ENCODE measurements at places on chromosomes 4 and X.

- H3K27ac ChIP-seq: no peak overlapping the region
- H3K27me3 ChIP-seq: no peaks in the 10 kb centered on the region
- DNase-seq: no peak
- no peaks in the 10 kb centered on the region for H3K36me3 ChIP-seq
- H3K4me1 ChIP-seq: peaks cover 24% of the 10 kb centered on the region
These were observed 34.7 kb downstream of the ERVMER34-1 start for GRCh38 chr4:52716364-52717151.

DNA sequence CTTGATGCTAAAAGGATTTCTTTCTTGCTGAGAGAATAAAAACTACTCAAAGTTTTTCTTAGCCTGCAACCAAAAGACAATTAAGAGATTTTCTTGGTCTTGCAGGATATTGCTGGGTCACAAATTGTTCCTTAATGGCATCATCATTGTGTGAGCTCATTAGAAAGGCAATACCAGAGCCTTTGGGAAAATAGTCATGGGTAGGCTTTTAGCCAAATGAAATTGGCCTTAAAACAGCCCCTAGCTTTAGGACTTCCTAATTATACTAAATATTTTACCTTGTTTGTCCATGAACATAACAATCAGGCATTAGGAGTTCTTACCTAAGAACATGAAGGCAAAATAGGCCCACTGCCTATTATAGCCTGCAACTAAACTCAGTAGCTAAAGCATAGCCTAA is 10.4 kb upstream of the FAM13A start:
- no peaks in the 10 kb centered on the region for H3K36me3 ChIP-seq
- H3K4me1 ChIP-seq: no peaks in the 10 kb centered on the region
- H3K27ac ChIP-seq: no peak overlapping the region

DNA sequence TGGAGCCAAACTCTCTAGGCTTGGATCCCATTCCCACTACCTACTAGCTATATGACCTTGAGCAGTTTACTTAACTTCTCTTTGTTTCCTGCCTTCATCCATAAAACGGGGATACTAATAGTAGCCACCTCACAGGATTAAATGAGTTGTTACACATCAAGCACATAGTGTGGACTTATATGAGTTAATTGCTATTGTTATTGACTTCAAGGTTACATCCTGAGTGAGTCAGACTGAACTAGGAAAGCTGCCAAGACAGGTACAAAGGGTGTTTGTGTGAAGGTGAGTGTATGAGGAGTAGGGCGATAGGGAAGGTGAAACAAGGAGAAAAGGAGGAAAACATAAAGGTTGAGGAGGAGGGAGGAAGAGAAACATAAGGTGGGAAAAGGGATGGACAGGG is 32.2 kb downstream of the TFDP3 start:
- H3K27me3 ChIP-seq: no peaks in the 10 kb centered on the region
- no peaks in the 10 kb centered on the region for H3K36me3 ChIP-seq
- no peaks in the 10 kb centered on the region for H3K4me1 ChIP-seq
- no peak for DNase-seq
- H3K27ac ChIP-seq: no peak overlapping the region
- H3K4me3 ChIP-seq: no peak overlapping the region

DNA sequence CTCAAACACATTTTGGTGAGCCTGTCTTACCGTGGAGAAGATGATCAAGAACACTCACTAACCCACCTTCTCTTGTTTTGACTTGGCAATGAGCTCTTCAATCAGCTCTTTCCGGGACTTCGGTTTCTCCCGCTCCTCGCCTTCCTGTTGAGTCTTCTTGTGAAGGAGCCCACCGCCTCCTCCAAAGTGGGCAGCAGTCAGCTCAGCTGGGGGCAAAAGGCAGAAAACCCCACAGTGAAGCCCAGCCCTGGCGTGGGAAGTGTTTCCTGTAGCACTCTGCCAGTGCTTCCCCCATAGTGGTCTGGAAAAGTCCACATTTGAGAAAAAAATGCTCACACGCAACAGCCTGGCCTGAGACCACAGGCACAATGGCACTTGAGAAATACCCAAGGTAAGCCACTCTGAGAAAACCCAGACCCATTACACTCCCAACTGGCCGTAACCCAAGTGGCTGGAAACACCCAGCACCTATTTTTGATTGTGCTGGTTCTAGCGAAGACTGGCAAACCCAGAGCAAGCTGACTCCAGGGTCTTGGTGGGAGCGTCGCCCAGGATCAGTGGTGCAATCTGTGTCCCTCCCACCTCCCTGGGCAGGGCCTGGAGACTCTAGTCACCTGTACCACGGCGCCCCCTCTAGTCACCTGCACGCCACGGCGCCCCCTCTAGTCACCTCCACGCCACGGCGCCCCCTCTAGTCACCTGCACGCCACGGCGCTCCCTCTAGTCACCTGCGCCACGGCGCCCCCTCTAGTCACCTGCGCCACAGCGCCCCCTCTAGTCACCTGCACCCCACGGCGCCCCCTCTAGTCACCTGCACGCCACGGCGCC is 8.6 kb downstream of the NOP14 start:
- H3K4me3 ChIP-seq: no peak overlapping the region
- H3K27me3 ChIP-seq: no peaks in the 10 kb centered on the region
- peaks cover 86% of the 10 kb centered on the region for H3K36me3 ChIP-seq
- H3K27ac ChIP-seq: no peak overlapping the region
- DNase-seq: no peak

DNA sequence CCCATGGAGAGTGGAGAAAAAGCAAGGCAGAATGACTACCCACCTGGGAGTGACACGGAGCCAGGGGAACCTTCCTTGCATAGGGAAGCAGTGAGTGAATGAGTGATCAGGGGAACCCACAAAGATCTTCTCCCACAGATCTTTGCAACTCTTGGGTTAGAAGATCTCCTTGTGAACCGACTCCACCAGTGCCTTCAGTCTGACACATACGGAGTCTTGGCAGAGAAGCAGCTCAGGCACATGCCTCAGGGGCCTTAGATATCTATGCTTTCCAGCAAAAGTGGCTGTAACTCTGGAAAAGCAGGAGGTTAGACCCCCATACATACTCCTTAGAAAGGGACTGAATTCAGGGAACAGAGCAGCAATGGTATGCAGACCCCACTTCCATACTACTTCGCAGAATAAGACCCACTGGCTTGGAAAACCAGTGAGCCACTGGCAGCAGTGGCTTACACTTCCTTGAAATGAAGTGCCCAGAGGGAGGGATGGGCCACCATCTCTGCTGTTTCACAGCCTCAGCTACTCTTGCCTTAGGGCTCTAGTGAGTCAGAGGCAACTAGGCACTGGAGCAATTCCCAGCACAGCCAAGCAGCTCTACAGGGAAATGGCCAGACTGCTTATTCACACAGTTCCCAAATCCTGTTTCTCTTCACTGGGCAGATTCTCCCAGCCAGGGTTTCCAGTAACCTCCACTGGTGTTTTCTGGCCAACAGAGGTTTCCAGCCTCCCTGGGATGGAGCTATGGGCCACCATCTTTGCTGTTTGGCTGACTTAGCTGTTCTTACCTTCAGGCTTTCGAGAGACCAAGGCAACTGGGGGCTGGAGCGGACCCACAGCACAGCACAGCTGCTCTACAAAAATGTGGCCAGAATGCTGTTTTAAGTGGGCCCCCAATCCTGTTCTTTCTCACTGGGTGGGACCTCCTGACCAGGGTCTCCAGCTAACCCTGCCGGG is 82.8 kb upstream of the TCEAL2 start:
- H3K4me1 ChIP-seq: no peaks in the 10 kb centered on the region
- H3K27ac ChIP-seq: no peak overlapping the region
- no peak overlapping the region for H3K4me3 ChIP-seq
- H3K36me3 ChIP-seq: no peaks in the 10 kb centered on the region
- no peaks in the 10 kb centered on the region for H3K27me3 ChIP-seq

- no peak for DNase-seq
- no peaks in the 10 kb centered on the region for H3K27me3 ChIP-seq
- H3K36me3 ChIP-seq: no peaks in the 10 kb centered on the region
- H3K27ac ChIP-seq: no peak overlapping the region
- no peaks in the 10 kb centered on the region for H3K4me1 ChIP-seq
- no peak overlapping the region for H3K4me3 ChIP-seq
These were observed 597.1 kb downstream of the MID1IP1 start for GRCh38 chrX:39398215-39398962.

GRCh38 chr4:77473509-77473908 is 132.1 kb upstream of the CXCL13 start:
- H3K27me3 ChIP-seq: no peaks in the 10 kb centered on the region
- H3K27ac ChIP-seq: no peak overlapping the region
- no peaks in the 10 kb centered on the region for H3K4me1 ChIP-seq
- H3K4me3 ChIP-seq: no peak overlapping the region

- H3K27ac ChIP-seq: no peak overlapping the region
- H3K4me3 ChIP-seq: no peak overlapping the region
- no peaks in the 10 kb centered on the region for H3K4me1 ChIP-seq
- no peaks in the 10 kb centered on the region for H3K27me3 ChIP-seq
These were observed 53.7 kb downstream of the TRIM2 start for GRCh38 chr4:153257991-153258390.

GRCh38 chr4:94298725-94299252 is 43.8 kb downstream of the HPGDS start:
- no peaks in the 10 kb centered on the region for H3K36me3 ChIP-seq
- H3K27ac ChIP-seq: no peak overlapping the region
- H3K27me3 ChIP-seq: no peaks in the 10 kb centered on the region
- no peak for DNase-seq
- H3K4me3 ChIP-seq: no peak overlapping the region

DNA sequence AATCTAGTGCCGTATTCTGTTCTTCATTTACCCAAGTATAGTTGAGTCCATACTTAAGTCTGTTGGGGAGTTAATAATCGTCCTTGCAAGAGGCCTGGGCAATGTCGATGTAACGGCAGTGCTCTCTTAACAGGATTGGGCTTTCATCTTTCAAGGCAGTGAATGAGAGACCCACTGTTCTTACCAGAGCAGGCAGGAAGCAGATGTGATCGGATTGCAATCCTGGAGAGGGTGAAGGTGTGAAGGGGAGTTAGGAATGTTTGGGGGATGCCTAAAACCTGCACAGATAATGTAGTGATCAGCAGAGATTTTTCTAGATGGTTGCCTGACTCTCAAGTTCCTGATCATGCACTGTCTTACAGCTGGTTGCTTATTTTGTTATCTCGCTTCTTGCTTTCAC is 308.4 kb downstream of the AFF2 start:
- no peaks in the 10 kb centered on the region for H3K27me3 ChIP-seq
- no peaks in the 10 kb centered on the region for H3K36me3 ChIP-seq
- H3K4me1 ChIP-seq: no peaks in the 10 kb centered on the region
- no peak overlapping the region for H3K27ac ChIP-seq
- no peak overlapping the region for H3K4me3 ChIP-seq
- DNase-seq: no peak

GRCh38 chrX:47199286-47199685 is 5.7 kb downstream of the UBA1 start:
- no peak for DNase-seq
- H3K36me3 ChIP-seq: peaks cover 60% of the 10 kb centered on the region
- peak overlapping the region; percentile 98 for H3K27ac ChIP-seq
- H3K4me1 ChIP-seq: peaks cover 38% of the 10 kb centered on the region
- no peak overlapping the region for H3K4me3 ChIP-seq

DNA sequence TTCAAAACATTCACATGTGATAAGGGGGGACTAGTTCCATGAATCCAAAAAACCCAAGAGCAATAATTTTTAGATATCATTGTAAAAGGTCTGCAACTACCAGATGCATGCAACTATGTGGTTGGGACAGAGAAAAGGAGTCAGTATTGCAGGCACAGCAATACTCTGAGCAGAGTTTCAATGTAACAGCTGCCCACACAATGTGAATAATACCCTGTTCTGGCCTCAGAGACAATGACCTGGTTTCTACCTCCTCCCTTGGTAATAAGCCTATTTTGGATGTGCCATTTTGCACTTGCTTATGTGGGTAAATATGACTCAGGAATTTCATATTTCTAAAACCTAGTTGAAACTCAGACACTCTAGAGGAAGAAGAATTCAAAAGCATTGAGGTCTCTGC is 194.8 kb upstream of the RASGEF1B start:
- no peaks in the 10 kb centered on the region for H3K36me3 ChIP-seq
- no peak for DNase-seq
- no peak overlapping the region for H3K4me3 ChIP-seq

GRCh38 chr4:182144626-182145333 is 98.4 kb upstream of the TENM3 start:
- DNase-seq: no peak
- H3K27ac ChIP-seq: no peak overlapping the region
- H3K36me3 ChIP-seq: no peaks in the 10 kb centered on the region
- peaks cover 86% of the 10 kb centered on the region for H3K27me3 ChIP-seq
- H3K4me1 ChIP-seq: peaks cover 13% of the 10 kb centered on the region

- no peaks in the 10 kb centered on the region for H3K36me3 ChIP-seq
- H3K27ac ChIP-seq: no peak overlapping the region
- H3K4me1 ChIP-seq: no peaks in the 10 kb centered on the region
- DNase-seq: no peak
- H3K4me3 ChIP-seq: no peak overlapping the region
These were observed 33.9 kb downstream of the AFF2 start for GRCh38 chrX:148534291-148534690.

GRCh38 chr4:81930506-81931238 is 443.1 kb downstream of the HNRNPD start:
- no peaks in the 10 kb centered on the region for H3K27me3 ChIP-seq
- DNase-seq: no peak
- no peaks in the 10 kb centered on the region for H3K4me1 ChIP-seq
- H3K4me3 ChIP-seq: no peak overlapping the region

DNA sequence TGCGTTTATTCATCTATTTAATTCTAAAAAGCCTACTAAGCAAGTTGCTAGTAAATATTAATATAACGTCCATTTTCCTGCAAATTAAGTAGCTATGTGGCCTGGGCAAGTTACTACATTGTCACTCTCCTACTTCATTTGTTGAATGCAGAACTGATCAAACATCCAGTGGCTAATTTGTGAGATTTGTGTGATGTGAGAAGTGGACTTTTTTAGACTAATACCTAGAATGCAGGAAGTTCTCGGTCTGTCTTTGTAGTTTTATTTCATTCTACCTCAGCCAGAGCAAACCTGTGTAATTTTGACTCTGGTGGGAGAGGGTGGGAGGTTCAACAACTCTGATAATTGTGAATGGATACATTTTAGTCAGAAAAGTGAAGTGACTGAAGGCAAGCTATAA is 840 bp downstream of the GUF1 start:
- no peak for DNase-seq
- H3K27me3 ChIP-seq: no peaks in the 10 kb centered on the region
- H3K27ac ChIP-seq: peak overlapping the region; percentile 89

GRCh38 chr4:188032583-188032982 is 37.0 kb downstream of the ZFP42 start:
- H3K36me3 ChIP-seq: no peaks in the 10 kb centered on the region
- H3K4me3 ChIP-seq: no peak overlapping the region
- no peak for DNase-seq
- no peak overlapping the region for H3K27ac ChIP-seq
- H3K4me1 ChIP-seq: no peaks in the 10 kb centered on the region

DNA sequence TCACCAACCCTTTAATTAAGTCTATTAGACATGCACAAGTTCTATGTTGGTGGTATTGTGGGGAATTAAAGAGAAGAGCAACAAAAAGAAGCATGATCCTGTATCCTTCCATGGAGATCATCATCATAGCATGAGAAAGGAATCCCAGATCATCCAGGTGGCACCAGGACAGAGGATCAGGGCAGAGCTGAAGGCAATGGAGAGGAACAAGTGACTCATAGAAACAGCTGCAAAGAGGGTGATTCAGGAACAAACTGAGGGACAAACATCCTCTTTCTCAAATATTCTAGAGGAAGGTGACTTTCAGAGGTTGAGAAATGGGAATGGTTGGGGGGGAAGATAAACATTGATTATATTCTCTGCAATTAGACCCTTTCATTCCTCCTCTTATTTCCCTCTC is 105.5 kb upstream of the OTUD4 start:
- no peak overlapping the region for H3K27ac ChIP-seq
- H3K4me1 ChIP-seq: peaks cover 17% of the 10 kb centered on the region

GRCh38 chr4:136803433-136803832 is 728.9 kb downstream of the PCDH18 start:
- H3K4me3 ChIP-seq: no peak overlapping the region
- no peaks in the 10 kb centered on the region for H3K36me3 ChIP-seq
- no peaks in the 10 kb centered on the region for H3K27me3 ChIP-seq
- H3K4me1 ChIP-seq: no peaks in the 10 kb centered on the region
- H3K27ac ChIP-seq: no peak overlapping the region

Measured in gastrocnemius medialis (tissue), 4 donors.